ENCODE measurements at places on chromosomes 7 and 10. TPM values are rescaled to one million over a fixed set of nuclear protein-coding genes. Genes with fewer than 3 reads are reported as not detected.

The PNLIPRP2 gene
- not detected for total RNA-seq

The FFAR4 gene
- total RNA-seq: not detected

The TMEM196 gene
- total RNA-seq: not detected

The MINDY4 gene
- total RNA-seq: 3.6 TPM

The VPS37D gene
- total RNA-seq: 2.3 TPM

The ATG9B gene
- 0.18 TPM for total RNA-seq

The ZNF804B gene
- not detected for total RNA-seq

The SPDYE11 gene
- total RNA-seq: not detected

The CDC14C gene
- total RNA-seq: under 0.01 TPM

The HTR5A gene
- total RNA-seq: not detected

Measured in IMR-90 (cell line).